ENCODE measurements at places on chromosomes 7 and 10.

- no peak for DNase-seq
These were observed 570.2 kb downstream of the ARL4A start for GRCh38 chr7:13257661-13258060.

- DNase-seq = no peak
These were observed 229.4 kb downstream of the LRMDA start for GRCh38 chr10:75660823-75661222.

GRCh38 chr10:25130906-25131305 is 43.9 kb upstream of the GPR158 start:
- peak; percentile 64 for DNase-seq

GRCh38 chr7:158344706-158345300 is 242.8 kb downstream of the PTPRN2 start:
- DNase-seq = no peak

DNA sequence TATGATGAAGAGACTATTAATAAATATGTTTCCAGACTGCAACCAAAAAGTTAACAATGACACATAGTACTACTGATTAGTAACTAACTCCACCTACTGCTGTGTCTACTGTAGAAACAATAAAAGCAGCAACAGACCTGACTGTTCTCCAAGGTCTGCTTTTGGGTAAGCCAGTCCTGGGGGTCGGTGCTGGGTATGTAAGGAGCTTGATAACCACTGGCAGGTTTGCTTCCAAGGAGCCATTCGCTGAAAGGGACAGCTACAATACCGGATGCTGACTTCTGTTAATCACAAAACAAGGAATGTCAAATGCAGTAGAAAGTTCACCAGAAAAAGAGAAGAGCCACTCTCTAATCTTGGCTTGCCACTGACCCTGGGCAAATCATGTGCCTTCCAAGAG is 17.7 kb downstream of the NCOA4 start:
- no peak for DNase-seq

- no peak for DNase-seq
These were observed 977.2 kb downstream of the LRMDA start for GRCh38 chr10:76408646-76409045.

- DNase-seq = no peak
These were observed 743 bp downstream of the MKI67 start for GRCh38 chr10:128125416-128125943.

- peak; percentile 90 for DNase-seq
These were observed 22.2 kb downstream of the ENTPD7 start for GRCh38 chr10:99681553-99681952.

DNA sequence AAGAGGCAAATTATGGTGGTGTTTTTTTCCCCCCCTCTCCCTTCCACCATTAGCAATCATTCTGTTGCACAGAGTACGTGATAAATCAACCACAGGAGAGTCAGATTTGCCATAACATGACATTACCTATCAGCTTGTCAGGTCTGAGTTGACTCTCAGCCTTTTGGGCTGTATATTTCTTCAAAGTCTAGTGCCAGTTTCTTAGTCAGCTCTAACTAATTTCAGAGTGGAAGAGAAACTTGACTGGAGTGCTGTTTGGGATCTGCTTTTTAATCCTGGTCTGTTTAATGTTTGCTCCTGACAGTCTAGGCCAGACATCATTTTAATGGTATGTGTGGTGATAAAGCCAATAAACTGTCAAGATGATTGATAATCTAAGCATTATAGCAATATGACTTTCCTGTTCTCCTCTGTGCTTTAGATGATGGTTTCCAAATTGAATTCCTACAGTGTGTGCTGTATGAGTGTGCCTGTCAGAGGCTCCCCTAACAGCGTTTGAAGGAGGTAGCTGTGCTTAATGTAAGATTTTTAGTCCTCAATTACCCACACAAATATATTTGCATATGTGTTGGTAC is 76.9 kb downstream of the LRMDA start:
- peak; percentile 74 for DNase-seq

DNA sequence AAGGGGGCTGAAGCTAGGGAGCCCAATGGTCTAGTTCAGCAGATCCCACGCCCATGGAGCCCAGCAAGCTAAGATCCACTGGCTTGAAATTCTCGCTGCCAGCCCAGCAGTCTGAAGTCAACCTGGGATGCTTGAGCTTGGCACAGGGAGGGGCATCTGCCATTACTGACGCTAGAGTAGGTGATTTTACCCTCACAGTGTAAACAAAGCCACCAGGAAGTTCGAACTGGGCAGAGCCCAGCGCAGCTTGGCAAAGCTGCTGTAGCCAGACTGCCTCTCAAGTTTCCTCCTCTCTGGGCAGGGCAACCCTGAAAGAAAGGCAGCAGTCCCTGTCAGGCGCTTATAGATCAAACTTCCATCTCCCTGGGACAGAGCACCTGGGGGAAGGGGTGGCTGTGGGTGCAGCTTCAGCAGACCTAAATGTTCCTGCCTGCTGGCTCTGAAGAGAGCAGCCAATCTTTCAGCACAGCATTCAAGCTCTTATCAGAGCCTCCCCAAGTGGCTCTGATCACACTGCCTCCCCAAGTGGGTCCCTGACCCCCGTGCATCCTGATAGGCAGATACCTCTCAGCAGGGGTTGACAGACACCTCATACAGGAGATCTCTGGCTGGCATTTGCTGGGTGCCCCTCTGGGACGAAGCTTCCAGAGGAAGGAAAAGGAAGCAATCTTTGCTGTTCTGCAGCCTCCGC is 167.8 kb downstream of the CCDC71L start:
- no peak for DNase-seq

DNA sequence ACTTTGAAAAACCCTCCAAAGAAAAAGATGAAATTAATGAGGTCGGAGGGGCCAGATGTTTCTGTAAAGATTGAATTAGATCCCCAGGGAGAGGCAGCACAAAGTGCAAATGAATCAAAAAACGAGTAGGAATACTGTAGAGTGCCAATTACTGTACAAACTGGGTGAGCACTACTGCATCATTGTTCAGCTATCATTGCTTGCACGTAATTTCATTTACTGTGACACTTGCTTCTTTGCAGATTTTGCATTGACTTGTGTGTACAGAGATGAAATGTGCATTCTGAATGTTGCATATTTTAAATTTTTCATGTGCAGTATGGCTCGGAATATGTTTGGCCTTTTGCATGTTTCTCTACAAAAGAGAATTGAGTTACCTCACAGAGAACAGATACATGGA is 123.7 kb downstream of the LCOR start:
- DNase-seq = no peak

DNA sequence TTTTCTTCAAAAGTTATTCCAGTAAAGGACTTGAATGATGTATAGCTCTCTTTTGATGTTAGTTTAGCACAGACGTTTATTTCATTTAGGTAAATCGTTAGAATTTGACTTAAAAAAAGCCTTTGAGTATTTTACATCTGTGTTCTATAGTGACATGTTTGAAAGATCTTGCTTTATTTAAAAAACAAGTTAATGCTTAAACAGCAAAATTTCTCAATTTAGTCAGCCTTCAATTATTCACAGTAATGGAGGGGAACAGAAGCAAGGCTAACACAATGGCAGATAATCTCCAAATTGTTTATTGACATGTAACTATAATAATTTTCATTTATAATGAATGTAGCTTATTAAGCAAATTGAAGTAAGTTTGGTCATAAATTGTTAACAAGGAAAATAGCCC is 63.5 kb downstream of the MKLN1 start:
- DNase-seq = no peak

- DNase-seq = no peak
These were observed 35.0 kb downstream of the CNNM1 start for GRCh38 chr10:99364125-99364524.

- no peak for DNase-seq
These were observed 30.3 kb upstream of the HERPUD2 start for GRCh38 chr7:35725280-35725680.

DNA sequence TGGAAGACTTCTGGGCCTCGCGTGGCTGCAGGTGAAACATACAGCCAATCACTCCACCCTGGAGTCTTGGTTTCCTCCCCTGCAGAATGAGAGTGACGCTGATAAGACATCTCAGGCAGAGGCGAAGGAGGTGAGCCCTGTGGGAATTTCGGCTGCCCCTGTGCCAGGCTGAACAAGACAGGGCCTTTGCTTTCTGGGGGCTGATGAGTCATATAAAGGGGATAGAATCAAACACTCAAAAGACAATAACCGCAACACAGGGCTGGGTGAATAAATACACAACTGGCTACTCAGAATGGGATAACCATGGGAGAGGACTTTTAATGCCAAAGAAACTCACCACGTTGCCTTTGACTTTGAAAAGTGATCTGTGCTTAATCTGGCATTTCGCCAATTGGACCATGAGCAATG is 143.8 kb downstream of the KCNMA1 start:
- DNase-seq = no peak

- DNase-seq = no peak
These were observed 35.2 kb upstream of the FZD1 start for GRCh38 chr7:91228927-91229558.

GRCh38 chr10:80459047-80459865 is 5.1 kb downstream of the TSPAN14 start:
- DNase-seq = peak; percentile 46

DNA sequence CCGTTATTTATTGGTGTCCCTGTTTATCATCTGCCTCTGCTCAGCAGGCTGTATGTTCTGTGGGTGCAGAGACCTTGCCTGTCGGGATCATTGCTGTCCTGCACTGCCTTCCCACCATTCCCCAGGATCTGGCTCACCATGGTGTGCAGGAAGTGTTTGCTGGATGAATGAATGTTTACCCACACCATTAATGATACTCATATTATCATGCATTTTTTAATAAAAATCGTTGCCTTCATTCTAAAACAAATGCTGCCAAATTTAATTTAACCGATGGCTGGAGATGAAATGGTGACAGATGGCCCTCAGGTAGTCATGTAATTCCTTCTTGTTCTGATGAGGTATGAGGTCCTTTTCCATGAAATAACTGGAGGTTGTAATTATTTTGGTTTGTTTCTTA is 22.5 kb downstream of the PLPP4 start:
- no peak for DNase-seq

- no peak for DNase-seq
These were observed 10.0 kb upstream of the CPA2 start for GRCh38 chr7:130256704-130257103.

DNA sequence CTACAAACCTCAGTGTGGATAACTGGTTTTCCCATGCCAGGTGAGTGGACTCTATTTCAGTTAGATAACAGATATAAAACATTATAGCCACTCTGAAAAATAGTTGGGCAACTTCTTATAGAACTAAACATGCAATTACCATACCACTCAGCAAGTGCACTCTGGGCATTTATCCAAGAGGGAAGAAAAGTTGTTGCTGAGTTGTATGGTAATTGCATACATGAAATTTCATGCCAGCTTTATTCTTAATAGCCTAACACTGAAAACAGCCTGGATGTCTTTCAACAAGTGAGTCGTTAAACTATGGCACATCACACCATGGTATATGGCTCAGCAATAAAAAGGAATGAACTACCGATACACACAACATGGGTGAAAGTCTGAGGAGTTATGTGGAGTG is 10.6 kb upstream of the UPP1 start:
- no peak for DNase-seq

DNA sequence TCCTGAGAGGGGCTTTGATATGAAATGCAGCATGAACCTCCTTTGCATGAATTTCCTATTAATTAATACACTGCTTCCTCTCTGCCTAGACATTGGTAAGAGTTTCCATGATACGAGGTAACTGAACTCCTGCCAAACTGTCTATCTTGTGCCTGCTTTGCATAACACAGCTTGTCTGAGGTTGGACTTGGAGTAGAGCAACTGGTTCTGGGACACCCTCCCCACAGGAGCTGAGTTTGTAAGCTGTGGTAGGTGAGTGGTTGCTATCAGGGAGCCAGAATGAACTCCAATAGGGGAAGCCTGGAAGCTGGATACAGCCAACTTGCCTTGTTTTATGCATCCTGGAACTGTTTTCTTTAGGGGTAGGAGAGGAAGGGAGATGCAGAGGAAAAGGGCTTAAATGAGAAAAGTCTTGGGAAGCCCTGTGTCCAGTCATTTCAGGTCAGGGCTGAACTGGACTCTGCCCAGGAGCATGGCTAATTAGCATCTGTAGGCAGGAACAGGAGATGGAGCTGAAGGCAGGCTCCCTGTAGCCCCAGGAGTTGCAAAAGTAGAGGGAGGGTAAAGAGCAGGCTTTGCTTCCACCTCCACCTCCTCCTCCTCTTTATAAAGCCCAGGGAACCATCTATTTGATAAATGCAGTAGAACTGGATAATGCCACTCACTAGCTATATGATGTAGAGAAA is 73.2 kb upstream of the GPR158 start:
- DNase-seq = peak; percentile 4

DNA sequence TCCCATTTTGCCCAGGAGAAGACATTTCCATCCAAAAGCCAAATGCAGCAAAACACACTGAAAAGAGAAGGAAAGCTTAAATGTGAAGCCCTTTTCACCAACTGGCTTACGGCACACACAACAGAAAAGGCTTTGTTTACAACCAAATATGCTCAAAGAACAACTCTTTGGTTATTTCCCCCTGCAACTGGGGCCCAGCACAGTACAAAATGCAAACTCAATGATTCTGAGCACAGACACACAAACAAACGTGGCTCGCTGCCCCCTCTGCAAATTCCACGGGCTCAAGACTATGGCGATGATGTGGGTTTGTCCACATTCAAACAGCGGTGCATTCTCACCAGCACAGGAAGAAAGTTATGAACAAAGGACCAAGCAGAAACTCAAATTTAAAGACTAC is 5.3 kb downstream of the CPXM2 start:
- no peak for DNase-seq

DNA sequence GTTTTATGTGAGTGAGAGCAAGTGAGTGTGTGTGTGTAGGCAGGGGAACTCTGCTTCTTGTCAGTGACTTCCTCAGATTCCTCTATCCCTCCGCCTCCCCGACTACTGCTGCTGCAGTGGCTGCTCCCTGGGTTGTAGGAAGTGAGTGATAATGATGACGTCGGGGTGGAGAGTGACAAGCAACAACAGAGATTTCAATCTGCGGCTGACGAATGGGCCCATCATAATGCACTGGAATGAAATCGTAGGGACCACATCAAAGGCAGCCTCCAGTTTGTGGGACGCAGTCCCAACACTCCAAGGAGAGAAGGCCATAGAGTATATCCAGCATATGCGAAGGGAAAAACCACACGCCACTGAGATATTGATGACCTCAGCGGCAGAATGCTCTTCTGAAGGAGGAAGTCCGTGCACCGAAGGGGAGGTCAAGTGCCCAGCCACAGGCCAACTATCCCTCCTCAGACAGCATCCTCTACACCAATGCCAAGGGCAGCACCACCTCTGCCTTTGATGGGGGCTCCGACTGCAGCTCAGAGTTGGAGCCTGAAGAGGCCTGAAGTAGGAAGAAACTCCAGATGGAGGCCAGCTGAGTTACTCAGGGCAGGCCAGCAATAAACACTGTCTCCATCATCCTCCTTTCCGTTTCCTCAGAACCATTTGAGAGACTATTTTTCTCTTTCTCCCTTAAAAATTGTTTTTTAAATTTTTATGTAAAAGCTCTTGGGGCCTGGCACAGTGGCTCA is 11.3 kb upstream of the STMP1 start:
- DNase-seq = peak; percentile 77

- peak; percentile 33 for DNase-seq
These were observed 121.2 kb downstream of the EMX2 start for GRCh38 chr10:117663750-117664149.

GRCh38 chr10:67050415-67050814 is 124.6 kb downstream of the LRRTM3 start:
- DNase-seq = no peak

- no peak for DNase-seq
These were observed 72.6 kb downstream of the VWA2 start for GRCh38 chr10:114311496-114312209.

GRCh38 chr7:31850066-31850465 is 163.1 kb downstream of the PPP1R17 start:
- no peak for DNase-seq

- DNase-seq = no peak
These were observed 1133.7 kb downstream of the GATA3 start for GRCh38 chr10:9188022-9188810.
